CD4-positive, alpha-beta T cell (primary cell): ENCODE measurements at places on chromosomes 6 and 20.

DNA sequence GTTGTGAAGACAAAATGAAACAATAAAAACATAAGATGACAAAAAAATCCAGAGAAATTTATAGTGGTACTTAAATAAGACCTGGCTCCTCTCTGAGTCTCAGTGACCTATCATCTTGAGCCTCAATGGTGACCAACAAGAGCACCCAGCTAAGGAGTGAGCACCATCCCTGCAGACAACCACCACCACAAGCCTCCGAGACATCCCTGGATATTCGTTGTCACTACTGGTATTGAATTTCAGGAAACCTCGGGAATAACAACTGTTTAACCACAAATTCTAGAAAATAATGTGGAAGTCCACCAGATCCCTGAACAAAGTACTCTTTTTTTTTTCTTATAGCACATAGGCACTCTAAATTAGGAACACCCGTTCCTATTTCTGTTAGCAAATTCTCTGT is 32.2 kb upstream of the ADGRF5 start:
- DNase-seq: no peak

GRCh38 chr6:37048851-37049757 is 43.6 kb downstream of the FGD2 start:
- DNase-seq: peak; percentile 86

GRCh38 chr6:88349511-88349910 is 183.4 kb upstream of the CNR1 start:
- DNase-seq: no peak

- no peak for DNase-seq
Observed at GRCh38 chr6:32171234-32171633, 4.7 kb downstream of the AGPAT1 start.

GRCh38 chr6:12369781-12370262 is 79.7 kb downstream of the EDN1 start:
- peak; percentile 63 for DNase-seq

GRCh38 chr20:46144432-46145025 is 26.4 kb downstream of the CD40 start:
- DNase-seq: no peak

- no peak for DNase-seq
Observed at GRCh38 chr6:47159763-47160162, 117.6 kb upstream of the ADGRF1 start.

DNA sequence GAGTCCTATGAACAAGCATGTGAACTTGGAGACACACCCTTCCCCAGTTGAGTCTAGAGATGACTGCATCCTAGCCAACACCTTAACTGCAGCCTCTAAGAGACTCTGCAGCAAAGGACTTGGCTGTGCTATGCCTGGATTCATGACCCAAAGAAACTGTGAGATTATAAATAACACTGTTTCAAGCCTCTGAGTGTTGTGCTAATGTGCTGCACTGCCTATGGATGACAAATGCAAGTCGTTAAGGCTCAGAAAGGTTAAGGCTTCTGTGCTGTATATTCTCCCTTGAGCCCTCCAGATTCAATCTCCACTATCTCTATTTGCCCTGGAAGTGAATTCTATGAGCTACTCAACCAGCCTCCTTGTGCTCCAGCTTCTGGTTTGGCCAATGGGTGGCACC is 116.5 kb upstream of the CBLN4 start:
- no peak for DNase-seq

DNA sequence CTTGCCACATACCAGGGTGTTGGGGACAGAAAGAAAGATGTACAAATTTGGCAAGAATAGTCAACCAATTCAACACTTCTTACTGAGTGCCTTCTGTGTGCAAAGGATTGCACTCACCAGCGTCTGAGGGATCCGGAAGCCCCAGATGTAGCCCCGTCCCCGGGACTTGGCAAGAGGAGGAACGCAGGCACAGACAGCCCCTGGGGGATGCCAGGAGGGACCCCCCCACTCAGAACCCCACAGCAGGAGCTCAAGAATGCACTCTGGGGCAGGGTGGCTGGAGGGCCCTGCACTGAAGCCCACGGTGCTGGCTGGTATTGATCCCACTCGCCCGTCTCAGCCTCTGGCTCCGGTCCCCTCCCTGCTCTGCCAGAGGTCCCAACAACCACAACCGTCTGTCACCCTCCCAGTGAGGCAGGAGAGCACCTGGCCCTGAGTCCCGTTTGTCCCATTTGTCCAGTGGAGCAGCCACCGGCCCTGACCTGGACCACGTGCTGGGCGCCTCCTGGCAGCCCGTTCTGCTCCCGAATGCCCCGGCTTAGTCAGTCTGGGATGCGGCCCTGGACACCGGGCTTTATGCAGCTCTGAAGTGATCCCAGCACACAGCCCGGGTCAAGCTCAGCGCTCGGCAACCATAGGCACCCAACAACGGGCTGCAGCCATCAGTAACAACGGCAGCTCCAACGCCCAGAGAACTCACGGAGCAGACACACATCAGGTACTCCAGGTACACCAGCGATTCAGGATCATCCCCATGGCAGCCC is 128.7 kb downstream of the DLL1 start:
- no peak for DNase-seq

GRCh38 chr6:166582258-166582657 is 4.2 kb downstream of the RAMACL start:
- DNase-seq: no peak

DNA sequence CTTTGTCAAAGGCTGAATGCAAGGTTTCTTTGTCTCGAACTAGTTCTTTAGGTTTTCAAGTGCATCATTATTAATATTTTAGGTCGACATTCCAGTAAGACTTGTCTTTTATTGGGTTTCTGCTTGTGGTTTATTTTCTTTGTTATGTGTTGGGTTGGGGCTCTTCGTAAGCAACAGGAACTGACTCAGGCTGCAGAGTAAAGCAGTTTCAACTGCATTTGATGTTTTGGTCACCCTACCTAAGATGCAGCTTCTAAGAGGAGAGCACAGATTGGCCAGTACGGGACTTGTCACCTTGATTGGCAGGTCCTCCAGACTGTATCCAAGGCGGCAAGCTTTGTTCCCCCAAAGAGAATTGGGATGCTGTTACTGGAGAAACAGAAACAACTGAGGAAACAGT is 149.5 kb upstream of the SULF2 start:
- DNase-seq: no peak

DNA sequence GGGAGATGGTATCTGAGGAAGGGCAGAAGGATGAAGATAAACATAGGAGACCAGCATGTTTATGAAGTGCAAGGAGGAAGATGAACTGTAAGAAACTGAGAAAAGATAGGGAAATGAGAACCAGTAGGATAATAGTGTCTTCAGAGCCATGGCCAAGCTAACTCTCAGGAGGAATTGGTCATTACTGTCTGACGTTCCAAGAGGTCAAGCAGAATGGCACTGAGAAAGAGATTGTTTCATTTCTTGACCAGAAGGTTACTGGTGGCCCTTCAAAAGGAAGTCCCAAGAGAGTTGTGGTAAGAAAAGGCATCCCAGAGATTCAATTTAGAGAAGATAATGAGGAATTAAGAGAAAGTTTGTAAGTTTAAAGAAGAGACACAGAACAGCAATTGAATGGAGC is 47.5 kb downstream of the EYA4 start:
- no peak for DNase-seq

GRCh38 chr20:4318891-4319290 is 303.5 kb upstream of the RNF24 start:
- no peak for DNase-seq

- no peak for DNase-seq
Observed at GRCh38 chr6:160355001-160355400, 6.8 kb downstream of the SLC22A3 start.

DNA sequence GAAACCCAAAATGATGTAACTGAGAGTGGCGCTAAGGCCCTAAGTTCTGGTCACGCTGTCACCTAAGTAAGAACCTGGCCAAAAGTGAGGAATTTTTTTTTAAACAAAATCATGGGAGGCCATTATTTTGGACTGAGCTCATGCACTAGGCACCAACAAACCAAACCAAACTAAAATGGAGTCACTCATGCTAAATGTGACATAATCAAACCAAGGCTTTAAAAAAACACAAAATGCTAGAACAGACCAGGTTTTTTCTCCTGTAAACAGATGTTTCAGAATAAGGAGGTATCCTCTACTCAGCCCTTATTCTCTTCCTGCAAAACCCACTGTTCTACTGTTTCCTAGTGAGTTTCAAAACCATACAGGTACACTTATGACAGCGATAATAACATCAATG is 1.1 kb upstream of the C6orf89 start:
- DNase-seq: no peak

DNA sequence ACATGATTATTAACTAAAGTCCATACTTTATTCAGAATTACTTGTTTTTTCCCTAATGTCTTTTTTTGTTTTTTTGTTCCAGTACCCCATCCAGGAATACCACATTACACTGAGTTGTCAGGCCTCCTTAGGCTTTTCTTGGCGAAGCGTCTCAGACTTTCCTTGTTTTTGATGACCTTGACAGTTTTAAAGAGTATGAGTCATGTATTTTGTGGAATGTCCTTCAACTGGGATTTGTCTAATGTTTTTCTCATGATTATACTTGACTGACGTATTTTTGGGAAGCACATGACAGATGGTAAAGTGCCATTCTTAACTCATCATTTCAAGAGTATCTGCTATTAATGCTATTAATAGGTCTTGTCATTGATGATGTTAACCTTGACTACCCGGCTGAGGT is 23.6 kb downstream of the ENPP1 start:
- DNase-seq: no peak

DNA sequence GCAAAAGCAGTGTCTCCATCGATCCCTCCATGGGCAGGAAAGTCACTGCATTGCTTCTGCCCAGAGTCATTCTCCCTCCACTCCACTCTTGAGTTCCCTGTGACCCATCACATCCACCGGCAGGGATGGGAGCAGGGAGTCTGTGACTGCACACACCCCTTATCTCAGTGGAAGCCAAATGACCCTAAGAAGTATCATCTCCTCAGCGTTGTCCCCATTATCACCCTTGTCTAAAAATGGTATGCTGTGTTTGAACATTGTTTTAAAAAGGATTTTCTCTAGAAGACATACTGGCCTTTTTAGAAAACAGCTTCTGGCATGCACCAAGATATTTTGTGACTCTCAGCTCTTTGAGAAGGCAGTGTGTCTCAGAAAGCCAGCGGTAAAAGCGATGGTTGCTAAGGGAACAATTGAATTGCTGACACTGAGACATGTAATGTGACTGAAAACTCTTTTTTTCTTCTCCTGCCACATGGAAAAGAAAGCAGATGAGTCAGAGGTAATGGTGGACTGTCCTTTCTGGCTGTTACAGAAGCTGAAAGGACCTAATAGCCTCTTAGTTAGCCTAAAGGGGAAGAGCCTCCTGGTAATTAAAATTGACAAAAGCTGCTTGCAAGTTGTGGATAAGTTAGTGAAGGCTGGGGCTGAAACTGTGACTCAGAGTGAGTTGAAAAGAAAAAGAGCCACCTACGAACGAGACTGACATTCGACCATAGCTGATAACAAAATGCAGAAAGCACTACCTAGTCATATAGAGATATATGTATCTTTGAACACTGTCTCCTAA is 120.5 kb downstream of the MAP3K7 start:
- no peak for DNase-seq

- DNase-seq: no peak
Observed at GRCh38 chr20:34029415-34029814, 35.7 kb downstream of the RALY start.
